ENCODE measurements at places on chromosomes 6 and 20.
A peak's percentile ranks its signal among the peaks of the same experiment; 100 is the strongest.

DNA sequence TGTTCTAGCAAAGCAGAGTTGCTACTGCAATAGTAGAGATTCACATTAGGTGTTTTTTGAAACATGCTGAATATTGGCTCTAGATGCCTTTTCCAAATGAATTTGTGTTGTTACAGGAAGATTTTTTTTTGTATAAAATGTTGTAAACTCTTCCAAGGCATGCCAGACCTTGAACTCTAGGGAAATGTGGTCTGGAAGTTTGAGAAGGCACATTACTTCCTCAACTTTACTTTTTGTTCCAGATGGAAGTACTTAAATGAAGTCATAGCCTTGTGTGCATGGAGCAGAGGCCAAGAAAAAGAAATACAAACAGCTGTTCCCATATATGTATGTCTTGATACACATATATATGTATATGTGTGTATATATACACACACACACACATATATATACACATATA is 585.7 kb upstream of the MARCKS start:
- no peak for DNase-seq

GRCh38 chr20:8432435-8433148 is 300.5 kb downstream of the PLCB1 start:
- no peak for DNase-seq

- DNase-seq = no peak
Observed at GRCh38 chr6:115905471-115905870, 155.2 kb downstream of the FRK start.

DNA sequence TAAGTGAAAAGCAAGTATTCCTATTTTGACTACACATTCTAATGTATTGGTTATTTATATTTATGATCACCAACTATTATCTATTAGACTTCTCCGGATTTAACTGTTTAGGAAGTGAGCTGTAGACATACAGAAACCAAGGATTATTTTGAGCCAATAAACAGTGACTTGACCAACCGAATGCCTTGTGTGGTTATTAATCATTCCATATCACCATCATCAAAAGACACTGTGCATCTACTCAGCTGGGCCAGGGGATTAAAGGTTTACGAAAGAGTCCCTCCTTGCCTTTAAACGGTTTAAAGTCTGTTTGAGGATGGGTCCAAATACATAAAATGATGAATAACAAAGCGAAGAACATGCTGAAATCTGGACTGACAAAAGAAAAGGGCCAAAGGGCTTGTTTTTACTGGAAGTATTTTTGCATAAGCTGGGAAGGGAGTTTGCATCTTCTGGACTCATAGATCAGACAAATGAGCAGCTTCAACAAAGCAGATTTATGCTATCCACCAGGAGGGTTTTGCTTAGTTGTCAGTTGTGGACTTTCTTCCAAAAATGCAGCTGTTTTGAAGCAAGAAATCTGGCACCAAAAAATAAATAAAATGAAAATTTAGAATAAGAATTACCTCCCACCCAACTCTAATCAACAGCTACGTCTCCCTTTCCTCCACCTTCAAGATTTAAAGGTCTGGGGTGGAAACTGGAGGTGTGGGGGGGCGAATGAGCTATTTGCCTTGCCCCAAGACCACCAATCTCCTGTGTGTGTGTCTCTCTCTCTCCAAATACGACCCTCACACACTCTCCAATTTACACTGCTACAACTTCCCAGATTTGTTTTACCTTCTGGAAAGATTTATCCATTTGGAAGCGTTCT is 33.6 kb upstream of the ID4 start:
- DNase-seq = no peak

GRCh38 chr6:170405311-170405975 is 98.9 kb downstream of the FAM120B start:
- DNase-seq = no peak

DNA sequence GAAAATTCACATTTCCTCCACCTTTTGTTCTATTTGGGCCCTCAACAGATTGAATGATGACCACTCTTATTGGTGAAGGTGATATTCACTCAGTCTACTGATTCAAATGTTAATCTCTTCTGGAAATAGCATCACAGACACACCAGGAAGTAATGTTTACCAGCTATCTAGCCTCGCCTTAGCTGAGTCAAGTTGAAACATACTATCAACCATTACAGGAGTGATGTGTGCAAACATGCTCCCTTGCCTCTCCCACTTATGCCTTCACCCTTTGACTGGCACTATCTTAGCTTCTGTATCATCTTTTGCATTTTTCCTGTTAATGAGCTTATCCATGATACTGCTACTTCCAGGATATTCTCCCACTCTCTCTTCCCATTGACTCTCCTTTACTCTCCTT is 191.9 kb downstream of the CENPW start:
- DNase-seq = no peak

DNA sequence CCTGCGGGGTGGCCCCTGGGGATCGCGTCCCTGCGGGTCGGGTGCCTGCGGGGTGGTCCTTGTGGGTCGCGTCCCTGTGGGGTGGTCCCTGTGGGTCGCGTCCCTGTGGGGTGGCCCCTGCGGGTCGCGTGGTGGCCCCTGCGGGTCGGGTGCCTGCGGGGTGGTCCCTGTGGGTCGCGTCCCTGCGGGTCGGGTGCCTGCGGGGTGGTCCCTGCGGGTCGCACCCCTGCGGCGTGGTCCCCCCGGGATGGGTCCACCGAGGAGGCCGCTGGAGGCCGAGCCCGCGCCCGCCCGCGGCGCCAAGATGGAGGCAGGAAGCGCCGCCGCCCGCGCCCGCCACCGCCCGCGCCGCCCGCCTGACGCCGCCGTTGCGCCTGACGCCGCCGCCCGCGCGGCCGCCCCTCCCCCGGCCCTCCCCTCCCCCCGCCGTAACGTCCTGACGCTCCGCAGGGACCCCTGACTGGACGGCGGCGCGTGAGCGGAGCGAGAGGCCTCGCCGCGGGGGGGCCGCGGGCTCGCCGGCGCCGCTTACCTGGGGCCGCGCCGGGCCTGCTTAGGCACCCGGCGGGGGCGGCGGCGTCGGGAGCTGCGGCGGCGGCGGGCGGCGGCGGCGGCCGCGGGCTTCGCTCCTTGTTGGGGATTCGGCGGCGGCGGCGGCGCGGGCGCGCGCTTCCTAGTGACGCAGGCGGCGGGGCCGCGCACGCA is at the start of gene GMEB2:
Gene GMEB2, minus strand, starts transcription at position 678 of the 705 bp plus-strand sequence. CDS start 7,704 bp downstream, outside the sequence.
- no peak for DNase-seq

DNA sequence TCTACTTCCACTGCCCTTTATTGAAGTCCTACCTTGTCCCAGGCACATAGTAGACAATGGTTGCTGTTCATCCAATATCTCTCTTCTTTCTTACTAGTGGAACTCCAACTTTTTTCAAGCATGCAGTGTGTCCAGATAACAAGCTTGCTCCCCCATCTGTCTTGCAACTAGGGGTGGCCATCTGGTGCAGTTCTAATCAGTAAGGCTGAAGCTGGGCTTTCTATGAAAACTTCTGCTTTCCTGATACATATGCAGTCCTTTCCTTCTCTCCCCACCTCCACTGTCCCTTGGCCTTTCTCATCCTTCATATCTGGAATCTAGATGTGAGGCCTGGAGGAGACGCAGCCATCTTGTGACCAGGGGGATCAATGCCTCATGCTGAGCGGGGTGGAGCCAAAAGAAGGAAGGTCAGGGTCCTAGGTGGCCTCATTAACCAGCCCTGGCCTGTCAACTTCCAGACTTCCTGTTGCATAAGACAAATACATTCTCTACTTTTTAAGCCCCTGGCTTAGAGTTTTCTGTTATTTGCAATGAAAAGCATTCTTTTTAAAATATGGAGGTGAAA is 59.6 kb upstream of the ZFP64 start:
- no peak for DNase-seq

DNA sequence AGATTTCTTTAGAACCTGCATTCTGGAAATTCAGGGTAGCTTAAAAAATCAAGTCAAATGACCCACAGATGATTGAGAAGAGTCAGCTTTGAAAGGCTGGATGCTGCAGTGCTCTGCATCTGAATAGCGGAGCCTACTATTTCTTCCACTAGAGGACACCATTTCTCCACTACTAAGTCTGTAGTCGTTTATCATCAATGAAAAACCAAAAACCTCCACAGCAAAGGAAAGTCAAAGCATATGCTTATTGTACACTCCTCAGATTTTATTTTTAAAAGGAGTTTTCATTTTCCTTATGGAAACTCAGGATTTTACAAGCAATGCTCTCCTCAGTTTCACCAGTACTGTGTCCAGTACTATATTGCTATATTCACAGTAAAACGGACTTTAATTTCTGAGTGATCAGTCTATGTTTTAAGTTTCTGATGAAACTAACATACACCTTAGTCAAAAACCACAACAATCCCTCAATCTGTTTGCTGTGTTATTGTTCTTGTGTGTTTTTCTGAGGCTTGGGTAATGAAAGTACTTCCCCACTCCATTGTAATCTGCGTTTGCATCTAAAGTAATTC is 50.5 kb upstream of the ENPP5 start:
- DNase-seq = peak; percentile 32

GRCh38 chr20:1920252-1920651 is 25.0 kb downstream of the SIRPA start:
- DNase-seq = no peak

DNA sequence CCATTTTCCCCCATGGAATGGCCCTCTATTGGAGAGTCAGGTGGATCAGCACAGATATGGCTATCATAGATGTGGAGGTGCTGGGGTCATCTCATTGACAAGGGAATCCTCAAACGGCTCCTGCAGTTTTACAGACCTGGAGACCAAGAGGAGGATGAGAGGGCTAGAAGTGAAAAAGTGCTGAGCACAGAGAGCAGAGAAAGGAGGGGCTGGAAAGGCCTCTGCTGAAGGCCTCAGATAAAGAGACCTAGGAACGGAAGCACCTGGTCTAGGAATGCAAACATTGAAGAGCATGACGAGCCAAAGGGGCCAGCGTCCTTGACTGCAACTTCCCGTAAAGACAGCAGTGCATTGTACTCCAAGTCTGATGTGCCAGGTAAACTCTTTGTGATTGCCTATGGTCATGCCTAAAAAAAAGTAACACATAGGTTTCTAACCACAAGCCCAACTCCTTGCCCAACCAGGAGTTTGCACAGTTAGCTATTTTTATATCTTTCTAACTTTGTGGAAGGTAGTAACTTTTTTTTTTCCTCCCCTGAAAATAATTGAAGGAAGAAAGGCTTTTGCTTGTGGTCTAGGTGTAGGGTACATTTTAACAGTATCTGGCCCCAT is 15.2 kb downstream of the RSPH4A start:
- no peak for DNase-seq

DNA sequence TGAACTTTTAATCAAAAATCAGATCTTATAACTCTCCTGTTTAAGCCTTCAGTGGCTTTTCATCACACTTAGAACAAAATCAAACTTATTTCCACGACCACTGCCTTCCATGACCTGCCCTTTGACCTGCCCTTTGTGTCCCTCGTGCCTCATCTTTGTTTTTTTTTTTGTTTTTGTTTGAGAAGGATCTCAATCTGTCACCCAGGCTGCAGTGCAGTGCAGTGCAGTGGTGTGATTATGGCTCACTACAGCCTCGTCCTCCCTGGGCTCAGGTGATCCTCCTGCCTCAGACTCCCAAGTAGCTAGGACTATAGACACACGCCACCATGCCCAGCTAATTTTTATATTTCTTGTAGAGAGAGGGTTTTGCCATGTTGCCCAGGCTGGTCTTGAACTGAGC is 86.8 kb downstream of the CNBD2 start:
- no peak for DNase-seq

- no peak for DNase-seq
Observed at GRCh38 chr6:96816301-96816817, 20.9 kb downstream of the GPR63 start.

- DNase-seq = no peak
Observed at GRCh38 chr6:146153040-146153758, 124.3 kb downstream of the GRM1 start.

- no peak for DNase-seq
Observed at GRCh38 chr20:64129146-64129782, 21.9 kb upstream of the NPBWR2 start.

DNA sequence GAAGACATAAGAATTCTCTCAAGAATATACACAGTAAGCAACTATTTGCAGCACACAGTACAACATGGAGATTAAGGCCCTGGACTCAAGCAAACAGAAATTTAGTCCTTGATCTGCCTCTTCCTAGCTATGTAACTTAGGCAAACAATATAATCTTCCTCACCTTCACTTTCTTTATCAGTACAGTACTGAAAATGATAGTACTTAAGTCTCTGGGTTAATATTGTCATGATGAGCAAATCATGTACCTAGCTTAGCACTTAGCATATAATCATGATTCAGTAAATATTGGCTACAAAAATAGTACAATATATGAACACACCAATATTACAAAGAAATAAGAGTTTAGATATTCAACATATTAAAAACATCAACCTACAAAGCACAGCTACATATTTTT is 320.5 kb downstream of the HACE1 start:
- no peak for DNase-seq

DNA sequence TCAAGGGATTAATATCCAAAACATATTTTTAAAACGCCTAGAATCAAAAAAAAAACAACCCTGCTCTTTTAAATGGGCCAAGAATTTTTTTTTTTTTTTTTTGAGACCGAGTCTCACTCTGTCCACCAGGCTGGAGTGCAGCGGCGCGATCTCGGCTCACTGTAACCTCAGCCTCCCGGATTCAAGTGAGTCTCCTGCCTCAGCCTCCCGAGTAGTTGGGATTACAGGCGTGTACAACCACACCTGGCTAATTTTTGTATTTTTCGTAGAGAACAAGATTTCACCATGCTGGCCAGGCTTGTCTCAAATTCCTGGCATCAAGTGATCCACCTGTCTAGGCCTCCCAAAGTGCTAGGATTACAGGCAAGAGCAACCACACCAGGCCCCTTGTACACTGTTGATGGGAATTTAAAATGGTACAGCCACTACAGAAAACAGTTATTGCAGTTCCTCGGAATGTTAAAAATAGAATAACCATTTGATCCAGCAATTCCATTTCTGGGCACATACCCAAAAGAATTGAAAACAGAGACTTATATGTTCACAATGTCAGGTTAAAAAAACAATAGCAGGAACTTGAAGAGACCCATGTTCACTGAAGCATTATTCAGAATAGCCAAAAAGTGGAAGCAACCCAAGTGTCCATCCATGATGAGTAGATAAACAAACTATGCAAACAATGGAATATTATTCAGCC is 3.1 kb upstream of the MYL9 start:
- no peak for DNase-seq

Data from neuronal stem cell (in vitro differentiated cells).